ENCODE measurements at places on chromosomes 16 and 17.

GRCh38 chr16:3259836-3260235, 3.4 kb upstream of the MEFV start:
- H3K27me3 ChIP-seq = no peaks in the 10 kb centered on the region
- H3K36me3 ChIP-seq = no peaks in the 10 kb centered on the region
- peaks cover 3% of the 10 kb centered on the region for H3K4me1 ChIP-seq
- no peak for DNase-seq

GRCh38 chr16:85245307-85246172, 133.3 kb upstream of the CIBAR2 start:
- H3K27me3 ChIP-seq = no peaks in the 10 kb centered on the region
- H3K4me1 ChIP-seq = no peaks in the 10 kb centered on the region
- H3K4me3 ChIP-seq = no peak overlapping the region
- H3K36me3 ChIP-seq = no peaks in the 10 kb centered on the region

GRCh38 chr16:85612801-85613603, at the start of gene GSE1:
Gene GSE1, plus strand, starts transcription at chr16:85613322. Its CDS starts 70 bp downstream, at chr16:85613392.
- H3K4me1 ChIP-seq = peaks cover 13% of the 10 kb centered on the region
- H3K27me3 ChIP-seq = no peaks in the 10 kb centered on the region
- peak; percentile 98 for DNase-seq
- no peaks in the 10 kb centered on the region for H3K36me3 ChIP-seq
- H3K27ac ChIP-seq = peak within 1 kb of the TSS; percentile 91

GRCh38 chr16:79740252-79740651, 139.7 kb upstream of the MAF start:
- H3K27me3 ChIP-seq = no peaks in the 10 kb centered on the region
- H3K36me3 ChIP-seq = no peaks in the 10 kb centered on the region
- no peak overlapping the region for H3K27ac ChIP-seq
- DNase-seq = no peak
- no peaks in the 10 kb centered on the region for H3K4me1 ChIP-seq

DNA sequence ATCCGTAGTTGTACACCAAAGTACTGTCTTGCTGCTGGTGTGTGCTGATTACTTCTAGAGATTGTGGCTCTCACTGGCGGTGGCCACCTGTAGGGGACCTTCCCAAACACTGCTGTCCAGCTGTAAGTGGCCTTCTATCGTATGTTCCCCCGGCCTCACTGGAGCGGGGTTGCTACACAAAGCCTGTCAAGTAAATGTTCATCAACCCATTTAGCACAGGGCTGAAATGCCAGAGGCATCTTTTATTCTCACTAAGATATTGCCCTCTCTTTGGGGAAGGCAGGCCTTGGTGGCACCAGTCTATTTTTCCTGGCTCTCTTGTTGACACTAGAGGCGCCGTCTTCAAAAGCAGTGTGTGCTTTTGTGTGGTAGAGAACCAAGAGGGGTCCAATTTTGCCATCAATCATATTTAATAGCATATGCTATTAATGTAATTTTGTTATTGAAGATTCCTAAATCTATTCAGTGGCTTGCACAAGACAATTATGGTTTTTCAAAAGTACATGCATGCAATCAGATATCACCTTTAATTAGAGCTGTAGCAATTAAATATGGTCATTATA, 514.4 kb upstream of the SALL1 start:
- no peak overlapping the region for H3K27ac ChIP-seq
- peaks cover 28% of the 10 kb centered on the region for H3K27me3 ChIP-seq
- no peaks in the 10 kb centered on the region for H3K4me1 ChIP-seq
- no peaks in the 10 kb centered on the region for H3K36me3 ChIP-seq

DNA sequence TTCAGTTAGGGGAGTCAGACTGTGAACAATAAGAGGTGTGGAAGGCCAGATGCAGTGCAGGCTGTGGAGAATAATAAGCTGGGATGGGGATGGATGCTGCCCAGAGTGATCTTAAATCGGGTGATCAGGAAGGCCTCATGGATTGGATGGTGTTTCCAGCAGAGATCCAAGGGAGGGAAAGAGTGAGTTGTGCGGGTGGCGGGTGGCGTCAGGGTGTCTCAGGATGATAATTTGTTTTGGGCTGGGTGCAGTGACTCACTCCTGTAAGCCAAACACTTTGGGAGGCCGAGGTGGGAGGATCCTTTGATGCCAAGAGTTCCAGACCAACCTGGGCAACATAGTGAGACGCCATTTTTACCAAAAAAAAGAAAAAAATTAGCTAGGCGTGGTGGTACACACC, 7.9 kb downstream of the CLUAP1 start:
- H3K4me1 ChIP-seq = no peaks in the 10 kb centered on the region
- H3K36me3 ChIP-seq = peaks cover 52% of the 10 kb centered on the region
- no peaks in the 10 kb centered on the region for H3K27me3 ChIP-seq
- DNase-seq = no peak

GRCh38 chr17:6460531-6461161, 16.4 kb downstream of the PIMREG start:
- H3K36me3 ChIP-seq = peaks cover 10% of the 10 kb centered on the region
- H3K4me1 ChIP-seq = peaks cover 7% of the 10 kb centered on the region
- no peak overlapping the region for H3K27ac ChIP-seq
- H3K27me3 ChIP-seq = no peaks in the 10 kb centered on the region

GRCh38 chr16:46949241-46949892, 24.1 kb downstream of the DNAJA2 start:
- DNase-seq = no peak
- no peak overlapping the region for H3K4me3 ChIP-seq

DNA sequence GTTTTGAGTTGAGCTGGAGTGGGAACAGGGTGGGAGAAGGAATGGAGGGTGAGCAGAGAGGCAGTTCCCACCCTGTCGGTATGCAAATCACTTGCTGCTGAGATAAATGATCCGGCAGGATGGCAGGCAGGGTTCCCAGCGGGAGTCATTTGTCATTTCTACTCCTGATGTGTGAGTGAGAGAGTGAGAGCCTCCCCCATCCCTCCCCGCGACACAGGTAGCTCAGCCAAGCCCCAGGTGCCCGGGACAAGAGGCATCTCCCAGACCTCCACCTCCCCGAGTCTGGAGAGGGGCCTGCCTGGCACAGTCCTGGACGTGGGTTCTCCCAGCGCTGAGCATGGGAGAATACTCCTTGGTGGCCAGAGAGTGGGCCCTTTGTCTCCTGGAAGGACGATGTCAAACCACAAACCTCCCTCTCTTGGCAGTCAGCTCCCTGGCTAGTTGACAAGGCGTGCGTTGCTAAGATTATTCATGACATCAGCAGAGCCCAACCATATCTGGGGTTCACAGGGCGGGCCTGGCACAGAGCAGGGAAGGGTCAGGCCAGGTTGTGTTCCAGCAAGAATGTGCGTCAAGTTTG, 33.7 kb upstream of the TNRC6C start:
- H3K27me3 ChIP-seq = peaks cover 36% of the 10 kb centered on the region
- H3K4me1 ChIP-seq = no peaks in the 10 kb centered on the region
- H3K27ac ChIP-seq = no peak overlapping the region
- H3K36me3 ChIP-seq = no peaks in the 10 kb centered on the region

DNA sequence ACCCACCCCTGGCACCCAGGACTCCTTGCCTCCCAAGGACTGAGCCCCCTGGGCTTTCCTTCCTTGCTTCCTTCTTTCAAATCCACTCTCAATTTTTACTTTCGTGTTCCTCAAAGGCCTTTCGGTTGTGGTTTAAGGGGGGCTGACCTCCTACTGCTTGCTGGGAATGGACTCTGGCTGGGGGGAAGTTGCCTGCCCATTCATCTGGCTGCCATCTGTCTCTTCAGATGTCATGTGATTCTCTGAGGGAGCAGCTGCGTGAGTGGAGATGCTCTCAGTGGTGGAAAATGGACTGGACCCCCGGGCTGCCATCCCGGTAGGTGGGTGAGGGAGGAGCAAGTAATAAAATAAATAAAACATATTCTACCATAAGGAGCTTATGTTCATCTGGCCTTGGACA, 93.8 kb upstream of the RPRML start:
- no peak for DNase-seq
- no peaks in the 10 kb centered on the region for H3K27me3 ChIP-seq
- no peaks in the 10 kb centered on the region for H3K36me3 ChIP-seq
- no peak overlapping the region for H3K4me3 ChIP-seq
- H3K27ac ChIP-seq = no peak overlapping the region

- no peak overlapping the region for H3K4me3 ChIP-seq
- H3K27ac ChIP-seq = no peak overlapping the region
- H3K36me3 ChIP-seq = no peaks in the 10 kb centered on the region
- no peaks in the 10 kb centered on the region for H3K27me3 ChIP-seq
- no peaks in the 10 kb centered on the region for H3K4me1 ChIP-seq
- peak; percentile 58 for DNase-seq
Observed at GRCh38 chr17:75604034-75604695, 16.6 kb downstream of the MYO15B start.

- DNase-seq = no peak
- H3K4me1 ChIP-seq = peaks cover 33% of the 10 kb centered on the region
- H3K4me3 ChIP-seq = no peak overlapping the region
- no peaks in the 10 kb centered on the region for H3K36me3 ChIP-seq
- H3K27me3 ChIP-seq = no peaks in the 10 kb centered on the region
- H3K27ac ChIP-seq = no peak overlapping the region
Observed at GRCh38 chr16:75086281-75086680, 30.3 kb downstream of the LDHD start.

DNA sequence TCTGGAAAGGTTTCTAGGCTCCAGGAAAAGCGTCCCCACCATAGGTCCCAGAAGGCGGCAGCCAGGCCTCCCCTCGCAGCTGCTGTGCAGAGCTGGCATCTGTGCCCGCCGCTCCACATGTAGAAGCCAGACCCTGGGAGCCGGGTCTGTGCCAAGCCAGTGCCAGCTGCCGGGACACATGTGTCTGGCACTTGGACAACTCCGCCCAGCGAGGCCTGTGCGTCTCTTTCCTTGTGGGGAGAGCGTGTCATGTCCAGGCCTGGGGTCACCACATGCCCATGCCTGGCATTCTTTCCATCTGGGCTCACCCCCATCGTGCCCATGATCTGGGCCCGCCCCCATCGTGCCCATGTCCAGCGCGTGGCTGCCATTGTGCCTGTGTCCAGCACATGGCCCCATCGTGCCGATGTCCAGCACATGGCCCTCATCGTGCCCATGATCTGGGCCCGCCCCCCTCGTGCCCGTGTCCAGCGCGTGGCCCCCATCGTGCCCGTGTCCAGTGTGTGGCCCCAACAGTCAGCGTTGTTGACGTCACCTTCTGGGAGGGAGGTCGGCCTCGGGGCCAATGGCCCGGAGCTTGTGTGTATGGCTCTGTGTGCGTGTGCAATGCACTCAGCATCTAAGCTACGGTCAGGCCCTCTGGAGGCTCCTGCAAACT, 13.3 kb upstream of the ACSF3 start:
- no peak overlapping the region for H3K4me3 ChIP-seq
- no peak overlapping the region for H3K27ac ChIP-seq
- no peaks in the 10 kb centered on the region for H3K36me3 ChIP-seq
- no peaks in the 10 kb centered on the region for H3K27me3 ChIP-seq
- H3K4me1 ChIP-seq = no peaks in the 10 kb centered on the region

DNA sequence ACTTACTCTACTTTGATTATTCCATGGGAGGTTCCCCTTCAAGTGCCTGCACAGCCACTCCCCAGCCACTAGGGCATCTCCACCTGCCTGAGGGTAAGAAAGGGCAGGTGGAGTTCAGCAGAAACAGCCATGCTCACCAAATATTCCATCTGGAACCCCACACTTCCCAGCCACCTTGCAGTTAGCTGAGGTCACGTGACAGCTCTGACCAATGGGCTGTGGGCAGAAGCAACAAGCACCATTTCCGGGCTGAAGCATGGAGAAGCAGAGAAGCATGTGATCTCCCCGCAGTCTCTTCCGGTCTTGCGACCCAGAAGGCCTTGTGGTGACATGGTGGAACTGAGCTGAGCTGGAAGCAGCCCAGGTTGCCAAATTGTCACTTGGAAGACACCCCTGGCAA, 108.6 kb downstream of the CCT6B start:
- H3K4me1 ChIP-seq = no peaks in the 10 kb centered on the region
- H3K4me3 ChIP-seq = no peak overlapping the region
- no peak for DNase-seq
- H3K27me3 ChIP-seq = no peaks in the 10 kb centered on the region
- H3K27ac ChIP-seq = no peak overlapping the region

DNA sequence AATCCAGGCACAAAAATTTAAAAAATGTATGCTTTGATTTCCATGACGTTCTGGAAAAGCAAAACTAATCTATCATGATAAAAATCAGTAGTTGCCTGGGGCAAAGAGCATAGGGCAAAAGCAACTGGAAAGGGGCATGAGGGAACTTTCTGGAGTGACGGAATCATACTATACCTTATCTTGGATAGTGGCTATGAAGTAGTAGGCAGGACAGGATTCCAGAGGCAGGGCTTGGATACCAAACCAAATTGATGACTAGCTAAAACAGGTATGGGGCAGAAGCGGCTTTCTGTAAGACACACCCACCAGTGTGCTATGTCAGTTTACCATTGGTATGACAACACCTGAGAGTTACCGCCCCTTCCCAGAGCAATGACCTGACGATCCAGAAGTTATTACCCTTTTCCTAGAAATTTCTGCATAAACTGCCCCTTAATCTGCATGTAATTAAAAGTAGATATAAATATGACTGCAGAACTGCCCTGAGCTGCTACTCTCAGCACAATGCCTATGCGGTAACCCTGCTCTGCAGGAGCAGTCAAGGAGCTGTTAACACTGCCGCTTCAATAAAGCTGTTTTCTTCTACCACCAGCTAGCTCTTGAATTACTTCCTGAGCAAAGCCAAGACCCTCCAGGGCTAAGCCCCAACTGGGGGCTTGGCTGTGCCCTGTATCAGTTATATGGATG, 56.7 kb downstream of the CFDP1 start:
- peaks cover 54% of the 10 kb centered on the region for H3K36me3 ChIP-seq
- no peaks in the 10 kb centered on the region for H3K27me3 ChIP-seq
- peak; percentile 81 for DNase-seq
- H3K4me3 ChIP-seq = no peak overlapping the region
- H3K27ac ChIP-seq = peak overlapping the region; percentile 96

DNA sequence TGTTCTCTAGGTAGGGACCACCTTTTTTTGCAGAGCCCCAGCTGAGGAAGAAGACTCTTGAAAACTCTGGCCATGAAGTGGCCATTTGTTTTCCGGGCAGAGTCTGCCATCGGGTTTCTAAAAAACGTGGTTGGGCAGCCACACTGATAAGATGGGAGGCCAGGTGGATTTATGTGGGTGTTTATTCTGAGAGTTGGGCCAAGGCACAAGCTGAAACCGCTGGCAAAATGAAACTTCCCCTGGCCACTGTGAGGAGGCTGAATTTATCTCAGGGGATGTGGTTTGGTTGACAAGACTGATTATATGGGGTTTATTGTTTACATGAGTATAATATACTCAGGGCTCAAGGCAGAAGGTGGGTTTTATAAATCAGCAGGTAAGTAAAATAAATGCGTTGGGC, 421.8 kb downstream of the UTP18 start:
- no peaks in the 10 kb centered on the region for H3K27me3 ChIP-seq
- no peak for DNase-seq
- no peaks in the 10 kb centered on the region for H3K4me1 ChIP-seq
- no peak overlapping the region for H3K27ac ChIP-seq
